ENCODE measurements at places on chromosomes 1 and 21. TPM values are rescaled to one million over a fixed set of nuclear protein-coding genes. Genes with fewer than 3 reads are reported as not detected.

Gene S100B
- not detected for total RNA-seq

Gene TRAF3IP3
- total RNA-seq: not detected

Gene LAD1
- total RNA-seq: not detected

Gene ECM1
- total RNA-seq: 24.5 TPM

Gene IL23R
- not detected for total RNA-seq

Gene ASTN1
- total RNA-seq: not detected

Gene GJB4
- not detected for total RNA-seq

Gene SPSB1
- 48.6 TPM for total RNA-seq

All from fibroblast of villous mesenchyme (primary cell).